GM04503 (cell line): ENCODE measurements at places on chromosomes 3 and 15.

- DNase-seq, result no peak
These were observed 30.1 kb downstream of the IGF1R start for GRCh38 chr15:98678484-98678883.

- no peak for DNase-seq
These were observed 52.1 kb downstream of the DAPK2 start for GRCh38 chr15:63994073-63994600.

- DNase-seq, result no peak
These were observed 90.6 kb downstream of the CNTN3 start for GRCh38 chr3:74523811-74524210.

DNA sequence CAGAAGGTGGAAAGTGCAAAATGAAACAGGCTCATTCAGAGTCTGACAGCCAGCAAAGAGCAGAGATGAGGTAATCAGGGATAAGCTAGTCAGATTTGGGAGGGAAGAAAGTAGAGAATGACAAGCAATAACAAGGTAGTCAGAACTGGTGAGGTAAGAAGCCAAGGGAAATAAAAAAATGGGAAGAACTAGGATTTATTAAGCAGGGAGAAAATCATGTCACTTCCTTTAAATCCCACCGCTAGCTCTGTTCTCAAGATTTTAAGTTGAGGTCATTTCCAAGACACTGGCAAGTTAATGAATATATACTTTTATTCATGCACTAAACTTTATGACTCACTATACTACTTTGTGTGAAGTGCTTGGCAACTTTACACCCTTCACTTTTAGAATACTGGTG is 1106.8 kb downstream of the IGSF11 start:
- no peak for DNase-seq

DNA sequence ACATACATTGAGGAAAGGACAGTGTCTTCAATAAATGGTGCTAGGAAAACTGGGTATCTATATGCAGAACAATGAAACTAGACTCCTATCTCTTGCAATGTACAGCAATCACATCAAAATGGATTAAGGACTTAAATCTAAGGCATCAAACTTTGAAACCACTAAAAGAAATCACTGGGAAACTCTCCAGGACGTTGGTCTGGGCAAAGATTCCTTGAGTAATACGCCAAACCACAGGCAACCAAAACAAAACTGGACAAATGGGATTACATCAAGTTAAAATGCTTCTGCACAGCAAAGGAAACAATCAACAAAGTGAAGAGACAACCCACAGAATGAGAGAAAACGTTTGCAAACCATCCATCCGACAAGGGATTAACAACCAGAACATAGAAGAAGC is 14.5 kb downstream of the LAMP3 start:
- peak; percentile 58 for DNase-seq

DNA sequence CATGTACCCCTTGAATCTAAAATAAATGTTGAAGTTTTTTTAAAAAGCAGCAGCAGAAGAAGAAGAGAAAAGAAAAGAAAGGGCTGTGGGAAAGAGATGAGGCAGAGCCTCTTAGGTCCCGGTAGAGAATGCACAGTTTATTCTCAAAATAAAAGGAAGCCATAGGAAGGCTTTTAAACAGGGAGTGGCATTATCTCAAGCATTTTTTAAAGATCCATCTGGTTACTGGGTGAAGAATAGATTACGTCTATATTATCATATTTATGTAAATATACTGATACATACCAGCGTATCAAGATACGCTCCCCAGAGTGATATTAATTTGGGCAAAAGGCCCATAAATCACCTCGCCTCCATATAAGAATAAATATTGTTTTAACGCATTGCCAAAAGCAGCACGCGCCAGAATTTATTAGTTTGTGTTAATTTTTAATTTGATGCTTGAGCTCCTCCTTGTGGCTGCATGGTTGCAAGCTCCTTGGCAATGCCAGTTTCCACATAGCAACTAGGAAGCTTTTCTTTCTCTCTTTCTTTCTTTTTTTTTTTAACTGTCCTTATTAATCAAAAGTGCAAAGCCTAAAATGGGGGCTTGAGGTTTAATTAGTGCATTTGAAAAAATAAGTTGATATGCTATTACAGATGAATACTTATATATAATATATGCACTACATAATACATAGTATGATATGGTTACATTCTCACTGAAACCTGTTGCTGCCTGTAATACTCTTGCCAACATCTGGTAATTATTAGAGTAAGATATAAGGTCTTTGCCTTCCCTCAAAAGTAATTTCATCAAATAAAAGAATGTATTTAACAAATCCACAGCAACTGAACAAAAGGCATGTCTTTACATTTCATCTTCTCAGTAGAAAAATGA is 242.8 kb upstream of the UBE2E2 start:
- DNase-seq, result no peak

GRCh38 chr3:30751610-30752299 is 142.7 kb downstream of the GADL1 start:
- no peak for DNase-seq

- DNase-seq, result no peak
These were observed 640.8 kb downstream of the TUSC7 start for GRCh38 chr3:117350371-117350770.

GRCh38 chr3:101128786-101129185 is 135.6 kb upstream of the ABI3BP start:
- DNase-seq, result no peak

DNA sequence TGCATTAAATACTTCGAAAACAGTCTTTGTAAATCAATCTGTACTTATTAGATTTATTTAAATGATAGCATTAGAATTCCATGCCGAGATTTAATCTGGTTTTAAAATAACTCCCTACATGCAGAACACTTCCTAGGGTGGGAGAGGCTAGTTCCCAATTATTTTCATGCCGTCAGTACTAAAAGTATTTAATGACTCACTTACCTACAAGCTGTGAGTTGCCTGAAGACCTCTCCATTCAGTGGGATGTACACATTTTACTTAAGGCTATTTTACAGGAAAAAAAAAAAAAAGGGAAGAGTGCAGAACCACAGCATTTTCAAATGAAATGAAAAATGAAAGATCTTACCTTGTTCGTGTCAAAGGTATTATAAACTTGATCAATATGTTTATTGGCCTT is 469 bp downstream of the GUCA1C start:
- DNase-seq, result no peak

DNA sequence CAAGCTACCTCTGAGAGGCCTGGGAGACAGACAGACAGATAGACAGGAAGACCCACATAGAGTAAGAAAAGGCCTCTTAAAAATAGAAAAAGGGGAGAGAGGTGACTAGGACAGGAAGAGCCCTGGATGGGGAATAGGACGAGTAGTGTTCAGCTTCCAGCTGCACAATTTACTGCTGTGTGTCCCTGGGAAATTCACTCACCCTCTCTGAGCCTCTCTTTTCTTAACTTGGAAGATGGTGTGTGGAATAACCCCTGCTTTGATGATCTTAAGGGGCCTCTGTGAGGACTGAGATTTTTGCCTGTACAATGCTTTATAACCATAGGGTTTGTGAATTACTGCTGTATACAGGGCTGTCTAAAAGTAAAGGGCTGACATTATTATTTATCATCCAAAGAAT is 37.5 kb downstream of the FEM1B start:
- no peak for DNase-seq

DNA sequence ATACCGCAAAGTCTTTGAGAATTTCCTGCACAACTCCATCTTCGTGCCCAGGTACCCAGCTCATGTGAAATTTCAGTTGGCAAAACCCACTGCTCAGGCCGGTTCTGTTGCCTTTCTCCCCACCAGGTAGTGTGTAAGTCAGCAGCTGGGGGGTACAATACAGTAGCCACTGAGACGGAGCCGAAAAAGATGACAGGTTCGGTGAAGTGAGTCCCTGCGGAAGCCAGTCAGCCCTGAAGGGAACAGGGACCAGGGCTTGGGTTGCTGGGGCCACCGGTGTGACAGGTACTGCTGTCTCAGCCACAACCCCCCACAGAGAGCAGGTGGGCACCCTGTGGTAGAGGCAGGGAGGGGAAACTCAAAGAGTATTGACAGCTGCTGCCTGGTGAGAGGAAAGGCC is 90.8 kb downstream of the PGPEP1L start:
- no peak for DNase-seq

- DNase-seq, result no peak
These were observed 43.0 kb upstream of the SEC13 start for GRCh38 chr3:10363935-10364334.

DNA sequence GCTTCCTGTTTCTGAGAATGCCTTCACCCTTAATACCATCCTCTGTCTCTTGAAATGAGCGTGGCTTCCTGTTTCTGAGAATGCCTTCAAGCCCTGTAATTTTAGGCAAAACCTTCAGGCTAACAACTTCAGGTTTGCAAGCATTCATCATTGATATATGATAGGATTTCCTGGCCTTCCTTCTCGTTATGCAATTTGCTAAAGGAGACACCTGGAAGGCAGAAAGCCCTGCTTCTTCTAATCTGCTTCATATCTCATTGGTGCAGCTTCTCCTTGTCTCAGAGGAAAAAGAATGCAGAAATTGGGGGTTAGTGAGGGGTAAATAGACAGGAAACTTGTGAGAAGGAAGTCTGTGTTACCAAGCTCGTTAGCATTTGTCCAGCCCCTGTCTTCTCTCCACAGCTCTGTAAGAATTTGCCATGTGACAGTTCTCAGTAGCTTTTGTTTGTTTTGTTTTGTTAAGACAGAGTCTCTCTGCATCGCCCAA is 7.3 kb downstream of the ARL6IP5 start:
- no peak for DNase-seq

- DNase-seq, result no peak
These were observed 63.7 kb downstream of the SLC30A4 start for GRCh38 chr15:45458746-45459403.

DNA sequence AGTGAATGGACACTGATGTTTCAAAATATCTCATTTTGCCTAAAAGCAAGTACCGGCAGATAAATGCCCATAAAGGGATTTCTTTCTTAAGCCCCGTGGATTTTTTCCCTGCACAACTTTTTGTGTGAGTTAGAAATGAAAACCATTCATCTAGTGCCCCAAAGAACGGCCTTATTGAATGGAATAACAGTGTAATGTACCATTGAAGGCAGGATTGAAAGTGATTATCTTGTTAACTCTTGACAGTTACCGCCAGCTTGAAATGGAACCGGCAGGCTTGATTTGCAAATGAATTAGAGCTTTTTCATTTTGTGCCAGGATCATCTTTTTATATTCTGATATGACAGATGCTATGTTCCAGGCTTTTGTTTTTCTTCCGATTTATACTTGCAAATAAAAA is 162.2 kb downstream of the RSRC1 start:
- DNase-seq, result no peak

DNA sequence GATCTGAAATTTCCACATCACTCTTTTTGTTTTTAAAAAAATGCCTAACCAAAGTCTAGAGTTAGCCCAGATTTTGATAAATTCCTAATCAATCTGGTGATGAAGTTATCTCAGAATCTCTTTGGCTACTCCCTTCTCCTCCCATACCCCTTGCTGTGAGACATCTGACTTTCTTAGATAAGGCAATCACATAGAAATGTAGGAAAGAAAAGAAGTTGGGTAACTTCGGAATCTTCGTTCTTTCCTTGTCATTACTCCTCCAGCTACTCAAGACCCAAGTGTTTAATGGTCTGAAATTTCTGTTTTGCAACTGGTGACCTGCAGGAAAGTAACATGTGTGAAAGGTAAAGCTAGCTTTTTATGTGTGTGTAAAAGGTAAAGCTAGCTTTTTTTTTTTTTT is 37.8 kb downstream of the MYL3 start:
- no peak for DNase-seq

GRCh38 chr3:43755516-43756200 is 64.9 kb downstream of the ABHD5 start:
- no peak for DNase-seq

DNA sequence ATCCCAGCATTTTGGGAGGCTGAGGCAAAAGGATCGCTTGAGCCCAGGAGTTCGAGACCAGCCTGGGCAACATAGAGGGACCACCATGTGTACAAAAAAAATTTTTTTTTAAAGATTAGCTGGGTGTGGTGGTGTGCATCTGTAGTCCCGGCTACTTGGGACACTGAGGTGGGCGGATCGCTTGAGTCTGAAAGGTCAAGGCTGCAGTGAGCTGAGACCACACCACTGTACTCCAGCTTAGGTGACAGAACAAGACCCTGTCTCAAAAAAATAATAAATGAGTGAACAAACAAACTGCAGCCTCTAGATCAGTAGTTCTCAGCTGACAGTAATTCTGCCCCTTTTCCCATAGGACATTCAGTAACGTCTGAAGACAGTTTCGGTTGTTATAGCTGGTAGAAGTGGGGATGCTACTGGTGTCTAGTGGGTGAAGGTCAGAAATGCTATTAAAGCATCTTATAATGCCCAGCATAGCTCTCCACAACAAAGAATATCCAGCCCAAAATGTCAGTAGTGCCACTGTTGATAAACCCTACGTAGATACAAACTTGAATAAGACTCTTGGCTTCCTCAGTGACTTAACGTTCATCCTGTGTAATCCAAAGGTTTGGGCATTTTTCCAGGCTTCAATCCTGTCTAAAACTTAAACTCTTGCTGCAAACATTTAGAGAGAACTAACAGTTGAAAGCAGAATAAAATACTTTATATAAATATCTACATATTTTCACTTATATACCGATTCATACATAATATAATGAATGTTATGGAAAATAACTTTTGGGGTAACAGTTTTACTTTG is 10.6 kb downstream of the SMC4 start:
- DNase-seq, result no peak

DNA sequence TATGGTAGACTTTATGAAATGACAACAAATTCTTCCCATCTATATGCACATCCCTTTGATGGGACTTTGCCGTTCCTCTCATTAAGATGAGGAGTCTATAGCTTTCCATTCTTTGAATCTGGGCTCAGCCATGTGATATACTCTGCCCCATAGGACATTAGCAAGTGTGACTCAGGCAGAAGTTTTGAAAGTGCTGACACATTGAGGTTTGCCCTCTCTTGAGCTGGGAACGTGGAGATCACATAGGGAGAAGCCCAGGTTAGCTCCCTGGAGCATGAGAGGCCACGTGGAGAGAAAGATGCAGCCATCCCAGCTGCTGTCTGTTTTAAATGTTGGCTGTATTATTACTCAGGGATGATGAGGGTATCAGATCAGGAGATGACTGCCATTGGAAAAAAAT is 67.7 kb upstream of the OXTR start:
- peak; percentile 72 for DNase-seq

DNA sequence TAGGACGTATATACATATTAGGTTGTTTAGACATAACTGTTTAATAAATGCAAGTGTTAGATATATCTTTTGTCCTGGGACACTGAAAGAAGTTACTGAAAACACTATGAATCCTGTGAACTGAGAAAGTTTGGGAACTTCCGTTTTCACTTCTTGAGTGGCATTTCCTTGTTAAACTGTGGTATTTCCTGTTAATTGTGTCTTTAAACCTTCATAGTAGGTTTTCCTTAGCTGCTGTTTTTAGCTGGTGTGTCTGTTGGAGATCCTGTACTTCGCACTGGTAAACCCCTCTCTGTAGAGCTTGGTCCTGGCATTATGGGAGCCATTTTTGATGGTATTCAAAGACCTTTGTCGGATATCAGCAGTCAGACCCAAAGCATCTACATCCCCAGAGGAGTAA is 37.1 kb downstream of the ATP6V1A start:
- DNase-seq, result peak; percentile 5

DNA sequence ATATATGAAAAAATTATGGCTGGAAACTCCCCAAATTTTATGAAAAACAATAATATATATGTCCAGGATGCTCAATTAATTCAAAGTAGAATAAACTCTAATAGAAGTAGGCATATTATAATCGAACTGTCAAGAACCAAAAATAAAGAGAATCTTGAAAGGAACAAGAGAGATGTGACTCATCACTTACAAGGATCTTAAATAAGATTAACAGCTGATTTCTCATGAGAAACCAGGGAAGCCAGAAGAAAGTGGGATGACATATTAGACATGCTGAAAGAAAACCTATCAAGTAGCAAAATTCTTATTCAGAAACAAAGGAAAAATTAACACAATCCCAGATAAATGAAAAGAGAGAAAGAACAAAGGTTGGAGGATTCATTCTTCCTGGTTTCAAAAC is 66.8 kb downstream of the FAIM start:
- DNase-seq, result no peak
